HCEC 1CT (cell line): ENCODE measurements at places on chromosomes 5 and 9.

GRCh38 chr9:91900055-91900796, 49.8 kb downstream of the ROR2 start:
- DNase-seq: no peak

- DNase-seq: no peak
Measured at GRCh38 chr5:95216136-95216955, 68.5 kb downstream of the MCTP1 start.

GRCh38 chr5:180375955-180376354, 22.8 kb upstream of the GFPT2 start:
- no peak for DNase-seq

GRCh38 chr5:55634209-55634805, 77.8 kb downstream of the SLC38A9 start:
- no peak for DNase-seq

DNA sequence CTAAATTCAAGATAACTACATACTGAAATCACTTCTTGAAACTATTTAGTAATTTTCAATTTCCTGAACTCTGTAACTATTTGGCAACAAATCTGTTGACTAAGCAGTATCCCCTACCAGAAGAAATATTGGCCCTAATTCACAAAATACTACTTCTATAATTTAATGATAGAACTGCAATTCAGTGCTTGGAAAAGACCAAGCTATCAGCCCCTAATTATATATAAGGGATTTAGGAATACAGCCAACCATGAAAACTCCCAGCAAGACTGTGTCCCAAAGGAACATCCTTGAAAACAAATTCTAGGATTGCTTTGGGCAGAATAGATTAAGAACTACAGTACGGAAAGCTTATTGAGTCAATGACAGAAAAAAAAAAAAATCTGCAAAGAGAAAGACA, 169.2 kb downstream of the RAB3C start:
- no peak for DNase-seq

DNA sequence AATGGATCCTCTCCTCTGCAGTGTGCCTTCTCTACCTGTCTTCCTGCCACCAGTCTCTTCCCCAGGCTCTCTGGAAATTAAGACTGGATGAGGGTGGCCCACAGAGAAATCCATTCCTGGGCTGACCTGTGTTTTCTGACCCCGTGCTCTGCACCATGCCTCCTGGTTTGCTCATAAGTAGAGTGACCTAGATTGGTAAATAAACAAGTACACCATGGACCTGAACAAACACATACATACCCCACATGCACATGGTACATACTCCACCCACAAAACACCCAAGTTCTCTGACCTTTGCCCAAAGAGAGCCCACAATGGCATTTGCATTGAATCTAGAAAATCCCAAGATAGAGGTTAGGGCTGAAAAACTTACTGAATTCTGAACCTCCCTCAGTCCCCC, 77.5 kb upstream of the PLPP6 start:
- DNase-seq: no peak

DNA sequence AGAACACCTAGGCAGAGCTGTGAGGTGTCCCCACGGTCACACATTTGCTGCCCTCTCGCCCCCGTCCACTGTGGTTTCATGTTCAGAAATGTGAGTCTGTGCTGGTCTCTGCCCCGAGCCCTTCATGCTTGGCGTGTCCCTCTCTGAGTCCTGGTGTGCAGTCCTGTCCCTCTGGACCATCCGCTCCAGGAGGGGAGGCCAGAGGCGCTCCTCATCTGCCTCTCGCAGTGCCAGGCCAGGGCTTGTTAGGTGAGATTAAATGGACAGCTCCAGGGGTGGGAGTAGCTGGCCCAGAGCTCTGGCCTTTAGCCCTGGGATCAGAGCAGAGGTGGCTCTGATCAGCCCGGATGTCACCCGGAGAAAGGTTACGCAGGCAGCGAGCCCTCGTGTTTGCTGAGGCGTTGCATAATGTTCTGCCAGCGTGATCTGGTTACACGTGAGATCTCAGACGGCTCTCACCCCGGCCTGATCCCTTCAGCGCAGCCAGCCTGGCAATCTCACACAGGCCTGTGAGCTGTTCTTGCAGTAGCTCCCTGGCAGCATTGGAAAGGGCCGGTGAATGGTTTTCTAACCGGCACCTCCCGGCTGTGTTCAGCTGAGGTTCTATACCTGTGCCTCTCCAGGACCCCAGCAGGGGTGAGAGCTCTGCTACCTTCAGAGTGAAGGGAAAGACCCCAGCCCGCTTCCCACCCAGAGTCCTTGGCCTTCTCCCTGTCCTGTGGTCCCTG, 24.5 kb downstream of the PTGES2 start:
- no peak for DNase-seq

- DNase-seq: no peak
Measured at GRCh38 chr9:133031496-133031911, 707 bp downstream of the GTF3C5 start.

DNA sequence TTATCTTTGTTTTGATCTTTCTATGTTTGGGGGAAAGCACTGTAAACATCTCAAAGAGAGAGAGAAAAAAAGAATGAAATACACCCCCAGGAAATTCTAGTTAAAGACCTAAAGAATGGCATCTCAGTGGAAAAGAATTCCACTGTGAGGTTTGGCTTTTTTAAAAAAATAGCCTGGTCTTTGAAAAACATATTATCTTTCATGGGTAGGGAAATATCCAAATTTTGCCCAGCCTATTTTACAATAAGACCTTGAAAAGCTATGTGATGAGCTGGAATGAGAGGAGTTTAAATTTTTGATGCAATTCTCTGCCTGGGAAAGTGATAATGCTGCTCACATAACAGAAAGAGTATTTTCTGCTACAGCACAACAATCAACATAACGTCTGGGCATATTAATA, 348.1 kb upstream of the WWC1 start:
- DNase-seq: no peak

DNA sequence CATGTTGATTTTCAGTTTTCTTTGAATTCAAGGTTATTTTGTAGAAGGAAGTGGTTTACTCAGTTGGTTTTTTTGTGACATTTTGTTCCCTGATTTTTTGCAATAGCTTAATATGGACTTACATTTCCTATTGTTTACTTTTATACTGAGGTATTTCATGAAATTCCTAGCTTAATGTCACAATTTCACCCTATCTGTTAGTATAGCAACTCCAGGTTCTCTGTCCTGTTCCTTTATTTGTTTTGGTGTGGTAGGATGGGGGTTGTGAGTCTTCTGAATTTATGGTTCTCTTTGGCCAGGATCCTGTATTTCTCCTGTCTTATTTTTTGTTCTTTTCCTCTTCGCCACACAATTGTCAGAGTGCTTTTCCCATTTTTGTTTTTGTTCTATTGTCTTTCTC, 523.4 kb upstream of the ARRDC3 start:
- no peak for DNase-seq

DNA sequence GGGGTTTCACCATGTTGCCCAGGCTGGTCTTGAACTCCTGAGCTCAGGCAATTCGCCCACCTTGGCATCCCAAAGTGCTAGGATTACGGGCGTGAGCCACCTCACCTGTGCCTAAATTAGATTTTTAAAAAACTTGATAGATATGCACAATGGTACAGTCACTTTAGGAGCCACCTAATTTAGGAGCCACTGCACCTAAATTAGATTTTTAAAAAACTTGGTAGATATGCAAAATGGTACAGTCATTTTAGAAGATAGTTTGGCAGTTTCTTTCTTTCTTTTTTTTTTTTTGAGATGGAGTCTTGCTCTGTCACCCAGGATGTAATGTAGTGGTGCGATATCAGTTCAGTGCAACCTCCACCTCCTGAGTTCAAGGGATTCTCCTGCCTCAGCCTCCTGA, 37.8 kb upstream of the PLPP1 start:
- no peak for DNase-seq

DNA sequence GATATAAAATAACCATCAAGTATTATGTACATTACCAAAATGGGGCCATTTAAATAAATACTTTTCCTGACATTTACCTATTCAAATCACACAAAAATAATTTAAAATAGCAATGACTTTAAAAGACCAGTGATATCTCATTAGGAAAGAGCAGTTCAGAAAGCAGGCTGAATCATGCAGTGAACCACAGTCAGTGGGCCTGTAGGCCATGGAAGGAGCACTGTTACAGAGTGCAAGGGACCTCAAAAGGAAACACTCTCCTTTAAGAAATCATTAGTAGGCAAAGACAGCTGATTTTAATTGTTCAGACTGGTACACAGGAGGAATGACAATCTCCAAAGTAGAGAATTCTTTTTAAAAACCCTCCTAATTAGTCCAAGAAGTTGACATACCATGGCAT, 283.5 kb upstream of the EFNA5 start:
- DNase-seq: no peak

DNA sequence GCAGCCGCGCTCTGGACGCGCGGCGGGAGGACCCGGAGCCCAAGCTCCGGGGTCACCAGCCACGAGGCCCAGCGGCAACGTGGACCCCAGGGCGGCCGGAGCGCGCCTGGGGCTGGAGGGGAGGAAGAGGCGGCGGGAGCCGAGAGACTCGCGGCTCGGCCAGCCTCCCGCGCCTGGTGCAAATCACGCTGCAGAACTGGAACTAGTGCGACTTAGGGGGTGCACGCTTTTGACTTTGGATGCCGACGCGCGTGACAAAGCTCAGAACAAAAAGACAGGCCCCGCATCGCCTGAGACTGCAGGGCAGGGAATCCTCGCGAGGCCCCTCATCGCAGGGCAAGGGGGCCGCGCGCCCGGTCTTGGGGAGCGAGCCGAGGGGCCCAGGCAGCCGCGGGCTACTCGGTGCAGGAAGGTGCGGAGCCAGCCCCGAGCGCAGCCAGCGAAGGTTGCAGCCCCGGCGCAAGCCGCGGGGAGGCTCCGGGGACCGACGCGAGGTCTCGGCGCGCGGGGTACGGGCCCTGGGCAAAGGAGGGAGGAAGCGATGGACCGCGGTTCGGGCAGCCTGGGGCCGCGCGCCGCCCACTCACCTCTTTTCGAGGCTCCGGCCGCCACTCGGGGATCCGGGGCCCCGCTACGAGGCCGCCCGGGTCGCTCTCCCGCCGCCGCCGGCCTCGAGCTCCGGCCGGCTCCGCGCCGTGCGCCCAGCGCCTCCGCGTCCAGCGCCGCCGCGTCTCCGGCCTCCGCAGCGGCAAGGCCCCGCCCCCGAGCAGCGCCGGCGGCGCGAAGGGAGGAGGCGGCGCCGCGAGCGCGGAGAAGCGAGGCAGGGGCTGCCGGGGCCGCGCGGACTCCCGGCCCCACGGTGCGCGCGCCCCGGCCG, at the start of gene GOLM1:
TSS of gene GOLM1 (minus strand) at position 735 of the 877 bp plus-strand sequence. CDS start 20,238 bp downstream, outside the sequence.
- peak; percentile 65 for DNase-seq

- peak; percentile 82 for DNase-seq
Measured at GRCh38 chr9:127898433-127899127, 823 bp downstream of the ST6GALNAC6 start.

DNA sequence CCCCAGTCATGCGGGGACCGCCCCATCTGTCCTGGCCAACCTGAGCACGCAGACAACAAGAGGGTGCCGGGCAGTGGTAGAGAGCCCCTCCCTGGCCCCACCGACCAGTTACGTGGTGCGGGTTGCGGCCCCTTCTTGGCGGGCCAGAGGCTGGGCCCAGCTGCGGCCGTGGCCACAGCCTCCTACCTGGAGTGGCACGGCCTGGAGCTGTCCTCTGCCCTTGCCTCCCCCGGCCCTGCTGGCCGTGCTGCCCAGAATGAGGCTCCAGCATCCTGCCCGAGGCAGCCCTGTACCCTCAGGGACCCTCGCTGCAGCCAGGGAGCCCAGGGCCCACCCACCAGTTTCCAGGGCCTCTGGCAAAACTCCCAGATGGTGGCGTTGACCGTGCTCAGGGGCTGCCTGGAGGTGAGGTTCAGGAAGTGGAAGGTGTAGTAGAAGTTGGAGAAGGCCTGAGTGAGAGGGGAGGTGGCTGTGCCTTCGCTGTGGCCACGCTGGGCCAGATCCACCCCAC, 5.7 kb downstream of the ENTPD8 start:
- DNase-seq: no peak

DNA sequence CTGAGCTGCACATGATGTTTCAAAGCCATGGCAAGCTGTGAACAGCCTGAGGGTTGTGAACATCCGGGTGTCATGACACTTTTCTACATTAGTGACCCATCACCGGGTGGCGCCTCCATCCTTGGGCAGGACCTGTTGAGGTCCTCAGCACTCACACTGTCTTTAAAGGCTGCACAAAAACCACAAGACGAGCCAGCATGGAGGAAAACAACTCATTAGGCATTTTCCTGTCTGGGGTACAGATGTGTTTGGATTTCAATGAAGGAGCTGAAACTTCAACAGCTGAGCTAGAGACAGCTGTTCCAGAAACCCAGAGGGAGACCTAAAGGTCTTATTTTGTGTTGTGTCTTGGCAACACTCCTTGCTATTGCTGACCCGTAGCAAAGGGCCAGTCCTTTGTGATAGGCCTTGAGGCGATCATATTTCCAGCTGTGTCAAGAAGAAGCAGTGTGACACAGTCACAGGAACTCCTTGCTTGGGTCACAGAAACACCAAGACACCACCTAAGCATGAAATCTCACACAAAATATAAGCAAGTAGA, 151.8 kb upstream of the VLDLR start:
- peak; percentile 30 for DNase-seq

- DNase-seq: no peak
Measured at GRCh38 chr9:27429917-27430316, 94.2 kb upstream of the IFNK start.

- DNase-seq: no peak
Measured at GRCh38 chr5:65923339-65923738, 3.0 kb upstream of the ERBIN start.

DNA sequence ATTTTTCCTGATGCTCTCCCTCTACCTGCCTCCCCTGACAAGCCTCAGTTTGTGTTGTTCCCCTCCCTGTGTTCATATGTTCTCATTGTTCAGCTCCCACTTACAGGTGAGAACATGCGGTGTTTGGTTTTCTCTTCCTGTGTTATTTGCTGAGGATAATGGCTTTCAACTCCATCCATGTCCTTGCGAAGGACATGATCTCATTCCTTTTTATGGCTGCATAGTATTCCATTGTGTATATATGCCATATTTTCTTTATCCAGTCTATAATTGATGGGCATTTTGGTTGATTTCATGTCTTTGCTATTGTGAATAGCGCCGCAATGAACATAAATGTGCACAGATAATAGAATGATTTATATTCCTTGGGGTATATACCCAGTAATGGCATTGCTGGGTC, 77.5 kb upstream of the FAM170A start:
- no peak for DNase-seq

DNA sequence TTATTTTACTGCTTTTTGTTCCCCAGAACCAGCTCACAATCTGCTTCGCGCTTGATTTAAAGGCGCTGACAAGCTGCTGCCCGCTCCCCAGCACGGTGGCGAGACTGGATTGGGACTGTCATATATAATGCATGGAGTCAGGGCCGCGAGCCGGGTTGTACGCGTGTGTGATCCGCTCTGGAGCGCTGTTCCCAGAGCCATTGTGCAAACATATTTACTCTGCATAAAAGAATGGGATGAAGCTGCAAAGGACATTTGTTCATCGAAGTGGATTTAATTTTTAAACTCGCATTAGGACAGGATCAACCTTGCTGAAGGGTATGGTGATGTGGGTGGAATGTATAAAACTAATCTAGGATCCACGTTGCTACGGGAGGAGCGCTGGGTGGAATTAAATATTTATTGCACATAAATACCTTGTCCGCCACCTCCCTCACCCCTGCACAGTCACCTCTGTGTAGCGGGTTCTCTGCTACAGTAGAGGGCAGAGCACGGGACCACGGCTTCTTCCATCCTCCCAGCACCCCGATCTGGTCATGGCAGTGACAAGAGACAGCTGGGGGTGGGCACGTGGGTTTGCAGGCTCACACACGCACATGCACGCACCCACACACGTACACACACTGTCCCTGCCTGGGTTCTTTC, 18.1 kb upstream of the FCN1 start:
- no peak for DNase-seq

- no peak for DNase-seq
Measured at GRCh38 chr5:61215996-61216395, 53.7 kb upstream of the SMIM15 start.

- DNase-seq: no peak
Measured at GRCh38 chr9:12715268-12715667, 22.1 kb downstream of the TYRP1 start.

- DNase-seq: no peak
Measured at GRCh38 chr5:4206127-4206526, 610.5 kb downstream of the IRX1 start.
